Mammary epithelial cell (primary cell): ENCODE measurements at places on chromosomes 16 and 17. TPM values are rescaled to one million over a fixed set of nuclear protein-coding genes. Genes with fewer than 3 reads are reported as not detected.

USP32 gene
- polyA plus RNA-seq = 20.3 TPM

SEPHS2 gene
- 42.3 TPM for polyA plus RNA-seq

PDIA2 gene
- polyA plus RNA-seq = not detected

PNMT gene
- not detected for polyA plus RNA-seq

EPX gene
- not detected for polyA plus RNA-seq

HOXB7 gene
- polyA plus RNA-seq = 0.67 TPM

ZNRF1 gene
- 17.6 TPM for polyA plus RNA-seq

CPHXL2 gene
- polyA plus RNA-seq = not detected

CCDC144A gene
- polyA plus RNA-seq = 0.01 TPM

CES3 gene
- 2.0 TPM for polyA plus RNA-seq

CHST4 gene
- polyA plus RNA-seq = 0.85 TPM

HSD17B2 gene
- polyA plus RNA-seq = 3.2 TPM

ABCC11 gene
- 0.42 TPM for polyA plus RNA-seq

KIF19 gene
- not detected for polyA plus RNA-seq

ATP5PD gene
- 382 TPM for polyA plus RNA-seq

DNAH9 gene
- 0.10 TPM for polyA plus RNA-seq

KCNJ12 gene
- 0.11 TPM for polyA plus RNA-seq

PRAC1 gene
- polyA plus RNA-seq = not detected

MT1F gene
- polyA plus RNA-seq = 7.1 TPM

HCRT gene
- not detected for polyA plus RNA-seq

CES5A gene
- not detected for polyA plus RNA-seq

KRT28 gene
- polyA plus RNA-seq = not detected

NPIPB8 gene
- not detected for polyA plus RNA-seq

SHCBP1 gene
- 19.6 TPM for polyA plus RNA-seq

PITPNM3 gene
- 8.2 TPM for polyA plus RNA-seq

CACNG3 gene
- not detected for polyA plus RNA-seq

KCNH4 gene
- polyA plus RNA-seq = 0.01 TPM

TM4SF5 gene
- not detected for polyA plus RNA-seq

B4GALNT2 gene
- 0.05 TPM for polyA plus RNA-seq

PYDC1 gene
- polyA plus RNA-seq = not detected

CMTM2 gene
- 0.08 TPM for polyA plus RNA-seq

ACSM5 gene
- polyA plus RNA-seq = not detected
